ENCODE measurements at places on chromosomes 16 and 17.

DNA sequence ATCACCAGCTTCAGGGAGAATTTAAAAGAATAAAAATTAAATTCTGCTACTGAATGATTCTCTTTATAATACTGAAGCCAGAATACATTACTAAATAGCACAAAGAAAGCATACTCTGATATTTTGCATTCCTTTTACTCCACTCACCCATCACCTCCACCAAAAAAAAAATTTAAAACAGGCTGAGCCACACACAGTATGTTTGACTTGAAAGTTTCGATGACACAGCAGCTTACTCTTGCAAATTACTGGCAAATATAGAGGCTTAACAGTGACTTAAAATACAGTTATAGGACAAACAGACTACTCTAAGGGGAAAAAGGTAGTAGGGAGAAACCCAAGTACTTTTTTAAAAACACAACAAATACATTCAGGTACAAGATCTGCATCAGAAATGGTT, 39.2 kb downstream of the GPATCH8 start:
- DNase-seq, result no peak

DNA sequence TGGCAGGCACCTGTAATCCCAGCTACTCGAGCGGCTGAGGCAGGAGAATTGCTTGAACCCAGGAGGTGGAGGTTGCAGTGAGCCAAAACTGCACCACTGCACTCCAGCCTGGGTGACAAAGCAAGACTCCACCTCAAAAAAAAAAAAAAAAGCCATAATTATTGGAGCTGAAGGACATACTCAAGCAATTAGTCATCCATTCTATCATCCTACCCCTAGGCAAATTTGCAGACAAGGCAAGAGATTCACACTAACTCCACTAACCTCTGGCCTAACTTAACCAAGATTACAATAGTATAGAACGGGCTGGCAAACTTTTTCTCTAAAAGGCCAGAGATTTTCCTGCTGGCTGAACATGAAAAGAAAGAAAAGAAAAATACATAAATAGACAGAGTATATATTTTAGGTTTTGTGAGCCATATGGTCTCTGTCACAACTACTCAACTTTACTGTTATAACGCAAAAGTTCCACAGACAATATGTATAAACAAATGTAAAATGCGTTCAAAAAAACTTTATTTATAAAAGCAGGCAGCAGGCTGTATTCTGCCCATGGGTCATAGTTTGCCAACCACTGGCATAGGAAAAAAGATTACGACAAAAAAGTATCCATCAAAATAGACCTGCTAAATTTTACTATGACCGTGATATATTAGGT, 29.7 kb downstream of the BRIP1 start:
- no peak for DNase-seq

DNA sequence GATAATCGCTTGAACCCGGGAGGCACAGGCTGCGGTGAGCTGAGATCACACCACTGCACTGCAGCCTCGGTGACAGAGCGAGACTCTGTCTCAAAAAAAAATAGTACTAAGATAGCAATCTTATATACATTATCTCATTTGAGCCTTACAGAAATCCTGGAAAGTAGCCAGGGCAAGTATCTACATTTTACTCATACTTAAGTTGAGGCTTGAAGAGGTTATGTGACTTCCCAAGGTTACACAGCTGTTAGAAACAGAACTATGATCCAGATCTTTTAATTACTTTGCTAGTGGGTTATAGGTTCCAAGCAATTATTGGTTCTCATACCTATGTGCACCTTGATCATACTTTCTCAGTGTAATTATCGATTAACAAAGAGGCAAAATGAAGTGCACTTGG, 15.4 kb downstream of the C17orf78 start:
- DNase-seq, result no peak

GRCh38 chr16:66637806-66638205, 33.3 kb downstream of the CMTM3 start:
- DNase-seq, result no peak

Data from activated T-helper 9 cell treated with anti-CD3 and anti-CD28 coated beads, Interleukin-2, amount 50 U/mL, for 16 hours (primary cell).